ENCODE measurements at places on chromosomes 7 and 10.

DNA sequence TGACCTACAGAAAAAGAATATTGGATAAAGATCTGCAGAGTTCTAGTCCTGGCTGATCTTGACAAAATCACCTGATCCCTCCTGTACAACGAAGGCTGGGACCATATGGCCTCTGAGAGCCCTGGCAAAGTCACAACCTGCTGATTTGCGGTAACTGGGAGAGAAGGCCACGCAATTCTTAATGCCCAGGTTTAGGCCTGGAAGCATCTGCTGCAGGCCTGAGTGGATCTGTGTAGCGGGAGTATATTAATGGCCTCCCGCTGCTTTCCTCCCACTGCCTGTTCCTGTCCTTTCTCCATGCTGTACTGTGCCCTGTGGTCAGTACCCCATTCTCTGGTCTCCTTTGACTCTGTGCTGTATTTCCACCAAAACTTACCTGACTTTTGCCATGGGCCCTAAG, 24.2 kb downstream of the AKR1B1 start:
- DNase-seq = no peak

- DNase-seq = no peak
Measured at GRCh38 chr7:5431560-5432015, 8.0 kb upstream of the TNRC18 start.

GRCh38 chr10:22619101-22619500, 95.3 kb downstream of the PIP4K2A start:
- DNase-seq = no peak

DNA sequence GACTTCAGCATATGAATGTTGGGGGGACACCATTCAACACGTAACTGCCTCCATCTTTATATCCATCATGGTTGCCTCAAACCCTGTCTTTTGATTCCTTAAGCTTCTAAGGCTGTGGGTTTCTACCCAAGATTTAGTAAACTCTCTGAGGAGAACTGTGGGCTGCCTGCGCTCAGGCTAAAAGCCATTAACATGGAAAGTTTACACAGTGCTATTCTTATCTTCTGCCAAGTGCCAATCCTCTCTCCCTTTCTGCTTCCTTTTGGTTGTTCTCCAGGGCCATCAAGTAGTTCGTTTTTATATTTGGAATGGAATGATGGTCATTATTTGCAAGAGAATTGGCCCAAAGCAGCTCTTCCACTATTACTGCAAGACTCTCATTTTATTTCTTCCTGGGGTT, 97.3 kb upstream of the KLF14 start:
- no peak for DNase-seq

DNA sequence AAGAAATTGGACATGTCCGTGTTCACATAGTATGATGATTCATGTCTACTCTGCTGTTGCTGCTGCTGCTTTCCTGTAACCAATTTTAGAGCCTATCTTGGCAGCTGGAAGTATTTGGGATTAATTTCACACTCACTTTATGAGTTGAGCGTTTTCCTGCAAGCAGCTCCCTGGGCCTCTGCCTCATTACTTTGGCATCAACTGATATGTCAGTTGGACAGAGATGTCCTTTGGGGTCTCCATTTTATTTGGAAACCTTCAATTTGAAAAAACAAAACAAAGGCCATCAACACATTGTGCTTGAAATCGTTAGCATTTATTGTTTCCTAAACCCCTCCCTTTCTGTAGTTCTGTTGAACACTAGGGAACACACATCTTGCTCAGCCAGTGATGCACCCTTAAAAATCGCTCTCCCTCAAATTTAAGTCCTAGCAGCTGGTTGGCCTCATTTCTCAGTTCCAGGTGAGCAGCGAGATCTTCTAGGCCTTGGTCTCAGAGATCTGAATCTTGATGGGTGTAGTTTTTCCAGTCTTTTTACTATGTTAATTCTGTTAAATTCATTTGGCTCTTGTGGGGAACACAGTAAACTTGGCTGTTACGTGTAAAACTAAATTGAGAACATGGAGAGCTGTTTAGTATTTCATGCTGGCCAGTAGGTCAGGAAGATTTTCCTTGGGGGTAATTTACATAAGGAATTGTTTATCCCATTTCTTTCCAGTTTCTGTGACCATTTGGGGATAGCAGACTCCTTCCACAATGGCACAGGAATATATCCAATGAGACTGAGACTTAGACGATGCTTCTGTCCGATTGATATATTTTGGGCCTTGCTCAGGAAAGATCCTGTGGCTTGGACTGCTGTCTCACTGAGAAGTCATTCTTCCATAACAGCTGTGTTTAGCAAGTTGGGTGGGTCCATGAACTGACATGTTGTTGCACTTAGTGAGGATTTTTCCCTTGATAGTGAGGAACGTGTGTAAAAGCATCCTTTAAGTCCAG, 371.6 kb downstream of the BBS9 start:
- DNase-seq = no peak

DNA sequence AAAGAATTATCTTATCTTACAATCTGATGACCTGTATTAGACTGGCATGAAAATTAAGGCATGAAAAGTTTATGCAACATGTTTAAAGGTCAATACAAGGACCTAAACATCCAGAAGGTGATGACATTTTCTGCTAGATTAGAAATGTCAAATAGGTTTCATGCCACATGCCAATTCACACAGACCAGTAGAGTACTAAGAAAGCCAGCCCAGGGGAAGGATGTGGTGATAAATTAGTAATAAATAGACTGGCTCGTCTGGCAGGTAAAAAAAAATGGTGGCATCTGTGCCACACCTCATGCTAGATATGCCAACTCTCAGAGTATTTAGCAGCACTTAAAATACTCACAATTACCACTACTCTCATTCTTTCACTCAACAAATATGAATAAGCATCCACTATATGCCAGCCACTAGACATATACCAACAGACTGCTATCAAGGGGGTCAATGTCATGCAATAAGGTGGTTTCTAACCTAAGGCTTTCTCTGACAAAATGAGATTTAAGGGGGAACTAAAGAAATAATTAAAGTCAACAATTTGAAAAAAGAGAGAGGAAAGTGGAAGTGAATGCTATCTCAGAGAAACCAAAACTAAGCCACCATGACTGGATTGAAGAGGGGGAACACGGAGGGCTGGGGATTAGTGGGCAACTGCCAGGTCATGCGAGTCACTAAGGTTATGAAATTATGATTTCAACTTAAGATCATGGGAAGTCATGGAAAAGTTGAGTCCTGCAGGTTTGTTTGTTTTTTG, 83.5 kb downstream of the SGMS1 start:
- DNase-seq = no peak

- no peak for DNase-seq
Measured at GRCh38 chr10:44773565-44773964, 137.6 kb upstream of the TMEM72 start.

- DNase-seq = no peak
Measured at GRCh38 chr10:101666083-101666482, 28.9 kb downstream of the FBXW4 start.
